ENCODE measurements at places on chromosomes 2 and 18.
A peak's percentile ranks its signal among the peaks of the same experiment; 100 is the strongest.

- no peak for DNase-seq
Measured at GRCh38 chr2:129772190-129772579, 207.3 kb upstream of the RAB6C start.

DNA sequence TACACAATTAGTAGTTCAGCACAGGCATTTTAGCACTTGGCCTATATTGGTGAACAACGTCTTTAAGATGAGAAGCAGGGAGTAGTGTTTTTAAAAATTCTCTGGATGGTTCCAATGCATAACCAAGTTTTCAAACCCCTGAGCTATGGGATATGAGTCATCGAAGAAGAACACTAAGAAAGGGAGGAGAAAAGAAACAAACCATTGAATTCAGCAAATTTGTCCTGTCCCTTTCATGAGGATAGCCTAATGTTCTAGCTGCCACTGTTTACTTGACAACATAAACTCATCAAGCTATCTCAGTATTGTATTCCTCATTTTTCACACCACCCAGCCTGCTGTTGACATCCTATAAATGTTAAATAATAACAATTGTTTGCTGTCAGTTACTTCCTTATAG lies 158.0 kb downstream of the BARD1 start:
- no peak for DNase-seq

DNA sequence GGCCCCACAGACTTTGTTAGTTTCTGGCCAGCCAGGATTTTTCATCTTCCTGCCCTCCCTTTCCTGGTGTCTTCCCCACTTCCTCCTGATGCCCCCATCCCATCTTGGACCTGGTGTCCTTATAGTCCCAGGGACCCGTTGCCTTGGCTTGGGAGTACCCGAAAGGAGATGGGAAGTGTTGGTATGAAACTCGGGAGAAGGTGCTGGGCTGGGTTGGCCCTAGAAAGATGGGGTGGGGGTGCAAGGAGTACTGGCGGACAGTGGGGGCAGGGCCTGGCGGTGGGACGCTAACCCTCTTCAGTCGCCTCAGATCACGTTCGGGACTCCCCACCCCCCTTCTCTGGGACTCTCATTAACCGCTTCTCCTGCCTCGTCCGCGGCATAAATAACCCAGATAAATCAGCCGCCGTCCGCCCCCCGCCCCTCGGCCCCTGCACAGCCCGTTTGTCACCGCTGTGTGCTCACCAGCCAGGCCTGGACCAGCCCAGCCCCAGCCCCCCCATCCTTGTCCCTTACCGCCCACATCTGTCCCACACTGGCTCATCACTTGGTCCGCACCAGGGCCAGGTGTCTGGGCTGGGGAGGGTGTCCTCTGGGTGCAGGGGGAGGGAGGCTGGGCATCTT lies 3.7 kb upstream of the ASIC4 start:
- DNase-seq = no peak

DNA sequence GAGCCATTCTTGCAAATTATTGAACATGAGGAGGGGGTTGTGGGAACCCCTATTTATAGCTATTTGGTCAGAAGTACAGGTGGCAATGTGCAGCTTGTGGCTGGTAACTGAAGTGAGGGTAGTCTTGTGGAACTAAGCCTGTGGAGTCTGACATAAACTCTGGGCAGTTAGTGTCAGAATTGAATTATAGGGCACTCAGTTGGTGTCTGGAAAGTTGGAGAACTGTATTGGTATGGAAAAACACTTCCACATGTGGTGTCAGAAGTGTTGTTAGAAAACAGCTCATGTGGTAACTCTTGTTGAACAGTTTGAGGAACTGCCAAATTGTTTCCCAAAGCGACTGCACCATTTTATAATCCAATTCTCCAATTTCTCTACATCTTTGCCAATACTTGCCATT lies 7.5 kb downstream of the RALBP1 start:
- DNase-seq = no peak

- no peak for DNase-seq
Measured at GRCh38 chr2:3604991-3605961, 10.4 kb downstream of the COLEC11 start.

GRCh38 chr2:26070730-26071129 lies 36.8 kb downstream of the RAB10 start:
- DNase-seq = no peak

DNA sequence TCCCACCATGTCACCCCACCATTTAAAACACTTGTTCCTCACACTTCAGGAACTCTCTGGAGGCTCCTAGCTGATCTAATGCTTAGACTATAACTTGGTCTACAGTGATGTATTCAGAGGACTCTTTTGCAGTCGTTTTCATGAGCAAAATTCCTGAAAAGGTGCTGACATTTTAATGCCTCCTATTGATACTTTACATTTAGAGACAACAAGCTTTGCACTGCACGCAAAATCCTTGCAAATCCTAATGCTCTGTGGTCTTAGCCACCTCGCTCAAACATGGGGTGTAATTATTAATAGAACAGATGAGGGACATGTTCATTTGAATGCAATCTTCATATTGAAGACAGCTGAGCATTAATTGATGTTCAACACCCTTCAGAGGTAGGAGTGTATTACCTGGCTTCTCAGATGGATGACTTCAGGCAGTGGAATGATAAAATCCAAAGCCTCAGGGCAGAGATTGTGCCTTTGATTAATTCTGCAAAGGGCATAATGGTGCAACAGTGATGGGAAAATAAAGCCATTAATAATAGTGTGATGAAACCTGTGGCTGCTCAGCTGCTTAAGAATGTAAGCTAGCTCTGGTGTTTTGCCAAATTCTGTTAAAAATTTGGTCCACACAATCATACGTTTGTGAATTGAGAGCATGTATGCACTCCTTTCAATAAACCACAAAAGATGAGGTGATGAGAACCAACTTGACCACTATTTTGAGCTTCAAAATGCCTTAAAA lies 5.4 kb downstream of the CTAGE1 start:
- DNase-seq = no peak

GRCh38 chr2:186959486-186959885 lies 110.5 kb upstream of the ZSWIM2 start:
- no peak for DNase-seq

DNA sequence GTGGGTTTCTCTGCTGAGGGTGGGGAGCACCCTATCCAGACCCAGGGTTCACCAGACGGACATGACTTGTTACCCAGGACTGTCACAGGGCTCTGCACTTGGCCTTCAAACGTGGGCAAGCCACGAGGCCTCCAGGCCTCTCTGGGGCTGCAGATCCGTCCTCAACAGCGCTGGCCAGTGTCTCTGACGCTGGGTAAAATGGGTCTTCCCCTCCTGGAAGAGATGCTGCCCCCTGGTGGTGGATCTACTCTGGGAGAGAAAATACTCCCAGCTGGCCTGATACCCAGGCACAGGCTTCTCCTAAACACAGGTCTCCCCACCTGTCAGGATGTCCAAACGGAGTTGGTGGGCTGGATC lies 3.7 kb downstream of the GPR17 start:
- peak; percentile 61 for DNase-seq

DNA sequence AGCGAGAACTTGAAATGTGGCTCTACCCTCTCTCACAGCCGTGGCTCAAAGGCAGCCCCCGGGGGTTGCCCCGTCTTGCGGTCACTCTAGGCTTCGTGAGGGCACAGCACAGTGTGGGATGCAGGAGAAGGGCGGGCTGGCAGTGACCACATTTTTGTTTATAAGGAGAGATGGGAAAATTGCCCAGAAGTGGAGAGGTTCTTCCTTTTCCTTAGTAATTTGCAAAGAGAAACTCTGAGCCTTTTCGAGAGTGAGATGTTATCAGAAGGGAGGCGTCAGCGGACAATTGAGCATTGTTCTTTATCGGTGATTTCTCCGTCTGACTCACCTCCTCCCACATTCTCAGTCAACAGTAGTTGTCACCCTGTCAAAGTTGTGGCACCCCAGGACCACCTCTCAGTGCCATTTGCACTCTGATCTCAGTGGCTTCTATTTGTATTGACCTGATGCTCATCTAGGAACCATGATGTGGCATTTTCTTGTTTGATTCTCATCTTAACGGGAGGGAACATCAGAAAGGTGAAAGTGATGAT lies 89.6 kb downstream of the ACAA2 start:
- DNase-seq = no peak

DNA sequence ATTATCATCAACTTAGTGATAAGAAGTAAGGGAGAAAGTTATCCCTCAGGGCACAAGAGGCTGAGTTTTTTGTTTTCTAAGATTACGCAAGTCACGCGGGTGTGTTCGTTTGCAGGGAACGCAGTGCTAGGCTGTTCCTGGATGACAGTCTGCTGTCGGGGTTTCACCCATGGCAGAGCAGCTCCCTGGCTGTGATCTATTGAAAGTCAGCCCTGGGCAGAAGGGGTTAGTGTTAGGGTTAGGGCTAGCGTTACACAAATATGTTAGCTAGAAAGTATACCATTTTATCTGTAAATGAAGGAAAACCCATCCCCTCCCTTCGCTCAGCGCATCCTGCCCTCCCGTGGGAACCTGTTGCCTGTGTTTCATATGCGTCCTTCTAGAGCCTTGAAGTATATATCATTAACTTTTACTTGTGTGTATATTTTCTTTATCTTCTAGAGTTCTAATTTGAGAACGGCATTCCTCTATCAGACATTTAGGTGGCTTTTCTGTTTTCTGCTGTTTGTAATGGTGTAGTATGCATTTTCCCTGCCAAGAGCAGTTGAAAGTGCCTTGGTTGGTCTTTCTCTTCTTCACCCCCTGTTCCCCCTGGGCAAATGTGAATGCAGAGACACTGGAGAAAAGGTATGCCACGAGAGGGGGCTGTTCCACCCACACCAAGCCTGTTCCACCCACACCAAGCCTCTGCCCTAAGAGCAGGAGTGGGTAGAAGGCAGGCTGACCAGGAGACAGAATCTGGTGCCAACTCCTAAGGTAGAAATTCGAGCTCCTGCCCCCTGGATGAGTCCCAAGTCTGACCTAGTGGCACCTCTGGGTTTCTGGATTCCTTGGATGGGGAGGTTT lies 47.0 kb downstream of the ARMC9 start:
- no peak for DNase-seq

DNA sequence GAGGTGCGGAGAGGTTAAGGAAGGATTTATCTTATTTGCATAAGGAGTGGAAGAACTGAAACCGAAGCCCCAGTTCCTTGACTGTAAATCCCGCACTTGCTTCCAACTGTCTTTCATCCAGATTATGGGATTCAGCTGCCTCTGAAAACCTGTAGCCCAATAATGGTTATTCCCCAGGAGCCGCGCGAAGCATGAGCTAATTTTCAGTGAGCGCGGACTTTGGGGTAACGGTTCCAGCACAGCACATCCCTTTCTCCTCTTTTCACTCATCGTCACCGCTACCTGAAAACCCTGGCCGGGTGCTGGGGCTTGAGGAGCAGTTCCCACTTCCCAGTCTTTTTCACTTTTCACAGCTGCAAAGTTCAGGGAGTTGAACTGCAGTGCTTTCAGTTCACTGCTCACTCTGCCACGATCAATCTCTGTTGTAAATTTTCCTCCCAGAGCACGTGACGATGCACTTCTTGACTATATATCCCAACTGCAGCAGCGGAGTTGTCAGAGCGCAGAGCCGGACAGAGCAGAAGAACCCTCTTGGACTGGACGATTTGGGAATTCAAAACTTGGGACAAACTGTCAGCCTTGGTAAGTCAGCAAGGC lies at the start of gene KCNE4:
Gene KCNE4 (plus strand): TSS at position 498 of the 597 bp plus-strand sequence. CDS start 641 bp downstream, outside the sequence.
- peak; percentile 67 for DNase-seq

- DNase-seq = no peak
Measured at GRCh38 chr2:15634846-15635490, 43.3 kb downstream of the DDX1 start.

GRCh38 chr2:170973225-170973491 lies 44.1 kb downstream of the GORASP2 start:
- no peak for DNase-seq

GRCh38 chr18:63078471-63078870 lies 241.1 kb downstream of the BCL2 start:
- no peak for DNase-seq

DNA sequence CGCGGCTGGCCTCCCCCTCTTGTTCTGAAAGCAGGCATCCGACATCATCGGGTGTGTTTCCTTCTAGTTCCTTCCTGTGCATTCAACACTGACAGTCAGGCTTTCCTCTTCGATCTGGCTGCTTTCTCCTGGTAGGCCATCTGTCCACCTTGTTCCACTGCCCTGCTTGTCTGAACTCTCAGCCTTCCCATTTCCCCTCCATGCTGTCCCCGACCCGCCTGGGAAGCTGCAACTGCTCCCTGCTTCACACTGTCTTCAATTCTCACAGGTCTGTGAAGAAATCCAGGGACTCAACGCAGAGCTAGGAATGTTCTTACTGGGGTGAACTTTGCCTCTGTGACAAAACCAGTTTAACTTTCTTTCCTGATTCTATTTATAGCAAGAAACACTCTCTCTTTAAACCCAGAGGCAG lies 43.0 kb downstream of the KIF3C start:
- DNase-seq = no peak

All from fibroblast of the conjunctiva (primary cell).